NCI-H82 (cell line): ENCODE measurements at places on chromosomes 5 and 9.

- DNase-seq: no peak
These were observed 248.6 kb upstream of the ANKRD55 start for GRCh38 chr5:56481428-56482357.

- no peak for DNase-seq
These were observed 648.6 kb downstream of the SEMA5A start for GRCh38 chr5:8897316-8897715.

- no peak for DNase-seq
These were observed 117.6 kb upstream of the SMIM23 start for GRCh38 chr5:171668097-171668412.

DNA sequence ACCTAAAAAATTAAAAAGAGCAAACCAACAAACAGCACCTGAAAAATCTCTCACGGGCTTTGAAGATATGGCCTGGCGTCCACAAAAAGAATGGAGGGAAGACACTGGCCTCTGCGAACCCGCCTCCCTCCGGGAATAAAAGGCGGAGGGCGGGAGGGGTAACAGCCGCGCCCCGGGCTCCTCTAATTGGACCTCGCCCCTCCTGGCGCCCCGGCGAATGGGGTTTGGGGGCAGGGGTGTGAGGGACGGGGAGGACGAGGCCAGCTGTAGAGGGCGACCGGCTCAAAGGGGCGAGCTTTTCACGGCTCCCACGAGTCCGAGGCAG lies 753 bp downstream of the FANCC start:
- peak; percentile 94 for DNase-seq

DNA sequence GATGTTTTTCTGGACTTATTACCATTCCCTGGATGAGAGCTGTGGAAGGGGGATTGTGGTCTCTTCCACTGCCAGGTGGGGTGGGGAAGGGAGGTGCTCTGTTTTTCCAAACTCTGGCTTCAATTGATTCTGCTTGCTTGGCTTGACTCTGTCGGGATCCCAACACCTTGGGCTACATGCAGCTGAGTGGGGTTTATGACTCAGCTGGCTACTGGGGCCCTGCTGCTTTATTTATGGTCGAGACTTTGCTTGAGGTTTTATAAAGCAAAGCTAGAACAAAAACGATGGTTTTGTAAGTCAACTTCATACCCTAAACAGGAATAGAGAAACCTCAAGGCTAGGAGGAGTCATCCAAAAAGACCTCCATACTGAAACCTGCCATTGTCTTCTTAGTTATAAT lies 76.3 kb downstream of the AOPEP start:
- DNase-seq: no peak

DNA sequence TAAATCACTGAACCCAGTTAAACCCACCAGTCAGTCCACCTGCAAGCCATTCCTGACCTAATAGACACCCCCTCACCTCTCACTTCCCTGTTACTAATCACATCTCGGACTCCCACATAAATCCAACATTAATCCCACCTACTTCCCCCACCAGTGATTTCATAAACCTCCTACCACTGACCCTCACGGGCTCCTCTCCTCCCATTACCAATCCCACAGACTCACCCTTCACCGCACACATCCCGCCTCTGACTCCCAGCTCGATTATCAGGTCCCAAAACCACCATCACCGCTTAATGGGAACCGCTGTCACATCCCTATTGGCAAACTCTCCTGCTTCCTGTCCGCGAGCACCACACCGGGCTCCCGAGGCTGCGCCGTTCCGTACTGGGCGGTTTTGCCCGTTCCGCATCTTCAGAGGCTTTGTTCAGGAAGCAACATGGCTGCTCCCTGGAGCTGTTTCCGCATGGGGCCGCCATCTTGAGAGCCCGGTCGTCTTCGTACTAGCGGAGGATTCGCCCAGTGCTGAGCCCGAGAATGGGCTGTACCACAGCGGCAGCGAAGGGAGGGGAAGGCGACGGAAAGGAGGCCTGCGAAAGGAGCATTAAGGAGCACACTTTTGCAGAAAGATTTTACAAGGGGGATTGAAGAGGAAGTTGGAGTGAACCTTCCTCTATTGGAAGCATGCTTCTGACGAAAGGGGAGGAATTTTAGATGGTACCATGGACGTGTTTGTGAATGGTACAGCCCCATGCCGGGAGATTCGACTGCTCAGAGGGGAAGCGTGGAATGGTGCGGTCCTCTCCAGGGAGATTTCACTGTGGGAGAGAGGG lies at the start of gene ZNF300:
Gene ZNF300 (minus strand): TSS at position 502 of the 833 bp plus-strand sequence. CDS start 1,825 bp downstream, outside the sequence.
- peak; percentile 93 for DNase-seq
